ENCODE measurements at places on chromosomes 6 and 20. TPM values are rescaled to one million over a fixed set of nuclear protein-coding genes. Genes with fewer than 3 reads are reported as not detected.

Gene GPX6
- total RNA-seq: not detected

DNA sequence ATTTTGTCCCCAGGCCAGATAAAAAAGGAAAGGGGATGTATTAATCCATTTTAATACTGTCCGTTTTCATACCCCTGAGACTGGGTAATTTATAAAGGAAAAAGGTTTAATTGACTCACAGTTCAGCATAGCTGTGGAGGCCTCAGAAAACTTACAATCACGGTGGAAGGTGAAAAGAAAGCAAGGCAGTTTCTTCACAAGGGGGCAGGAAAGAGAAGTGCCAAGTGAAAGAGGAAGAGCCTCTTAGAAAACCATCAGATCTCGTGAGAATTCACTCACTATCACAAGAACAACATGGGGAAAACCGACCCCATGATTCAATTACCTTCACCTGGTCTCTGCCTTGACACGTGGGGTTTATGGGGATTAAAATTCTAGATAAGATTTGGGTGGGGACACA is 152.5 kb downstream of the IBTK start:
- H3K27me3 ChIP-seq: no peaks in the 10 kb centered on the region
- no peak overlapping the region for H3K4me3 ChIP-seq
- no peaks in the 10 kb centered on the region for H3K4me1 ChIP-seq
- no peaks in the 10 kb centered on the region for H3K36me3 ChIP-seq

- H3K27me3 ChIP-seq: no peaks in the 10 kb centered on the region
- DNase-seq: peak; percentile 28
These were observed 34.7 kb upstream of the SYNJ2 start for GRCh38 chr6:157946865-157947532.

DNA sequence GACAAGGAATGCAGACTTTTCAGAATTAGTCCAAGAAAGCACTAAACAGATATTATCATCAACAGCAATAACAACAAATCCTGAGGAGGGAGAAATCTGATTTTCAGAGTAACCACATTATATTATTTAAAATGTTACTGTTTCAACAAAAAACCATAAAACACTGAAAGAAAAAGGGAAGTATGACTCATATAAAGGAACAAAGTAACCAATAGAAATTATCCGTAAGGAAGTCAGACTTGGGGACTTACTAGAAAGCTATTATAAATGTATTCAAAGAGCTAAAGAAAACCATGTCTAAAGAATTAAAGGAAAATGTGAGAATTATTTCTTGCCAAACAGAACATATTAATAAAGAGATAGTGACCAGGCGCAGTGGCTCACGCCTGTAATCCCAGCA is 98.1 kb downstream of the MYLK4 start:
- no peaks in the 10 kb centered on the region for H3K27me3 ChIP-seq
- no peaks in the 10 kb centered on the region for H3K36me3 ChIP-seq
- H3K4me3 ChIP-seq: no peak overlapping the region
- H3K4me1 ChIP-seq: no peaks in the 10 kb centered on the region
- DNase-seq: no peak
- H3K27ac ChIP-seq: no peak overlapping the region

Gene EDN1
- total RNA-seq: 0.26 TPM

GRCh38 chr6:136994782-136995181 is 50.0 kb downstream of the IL20RA start:
- H3K36me3 ChIP-seq: no peaks in the 10 kb centered on the region
- no peak overlapping the region for H3K27ac ChIP-seq
- no peaks in the 10 kb centered on the region for H3K4me1 ChIP-seq

- H3K4me3 ChIP-seq: no peak overlapping the region
- H3K27ac ChIP-seq: no peak overlapping the region
- no peaks in the 10 kb centered on the region for H3K27me3 ChIP-seq
- no peak for DNase-seq
- no peaks in the 10 kb centered on the region for H3K4me1 ChIP-seq
- H3K36me3 ChIP-seq: no peaks in the 10 kb centered on the region
These were observed 41.3 kb downstream of the NHLRC1 start for GRCh38 chr6:18081025-18081668.

- H3K27ac ChIP-seq: peak overlapping the region; percentile 60
- no peak overlapping the region for H3K4me3 ChIP-seq
- H3K36me3 ChIP-seq: no peaks in the 10 kb centered on the region
- peaks cover 19% of the 10 kb centered on the region for H3K4me1 ChIP-seq
- H3K27me3 ChIP-seq: no peaks in the 10 kb centered on the region
- DNase-seq: peak; percentile 78
These were observed 131.3 kb downstream of the CEBPB start for GRCh38 chr20:50321797-50322480.

- no peak for DNase-seq
- H3K4me3 ChIP-seq: no peak overlapping the region
- H3K27ac ChIP-seq: no peak overlapping the region
- H3K4me1 ChIP-seq: no peaks in the 10 kb centered on the region
- H3K27me3 ChIP-seq: no peaks in the 10 kb centered on the region
These were observed 51.0 kb downstream of the ABHD12 start for GRCh38 chr20:25339608-25340007.

Gene DLL1
- total RNA-seq: 5.6 TPM

DNA sequence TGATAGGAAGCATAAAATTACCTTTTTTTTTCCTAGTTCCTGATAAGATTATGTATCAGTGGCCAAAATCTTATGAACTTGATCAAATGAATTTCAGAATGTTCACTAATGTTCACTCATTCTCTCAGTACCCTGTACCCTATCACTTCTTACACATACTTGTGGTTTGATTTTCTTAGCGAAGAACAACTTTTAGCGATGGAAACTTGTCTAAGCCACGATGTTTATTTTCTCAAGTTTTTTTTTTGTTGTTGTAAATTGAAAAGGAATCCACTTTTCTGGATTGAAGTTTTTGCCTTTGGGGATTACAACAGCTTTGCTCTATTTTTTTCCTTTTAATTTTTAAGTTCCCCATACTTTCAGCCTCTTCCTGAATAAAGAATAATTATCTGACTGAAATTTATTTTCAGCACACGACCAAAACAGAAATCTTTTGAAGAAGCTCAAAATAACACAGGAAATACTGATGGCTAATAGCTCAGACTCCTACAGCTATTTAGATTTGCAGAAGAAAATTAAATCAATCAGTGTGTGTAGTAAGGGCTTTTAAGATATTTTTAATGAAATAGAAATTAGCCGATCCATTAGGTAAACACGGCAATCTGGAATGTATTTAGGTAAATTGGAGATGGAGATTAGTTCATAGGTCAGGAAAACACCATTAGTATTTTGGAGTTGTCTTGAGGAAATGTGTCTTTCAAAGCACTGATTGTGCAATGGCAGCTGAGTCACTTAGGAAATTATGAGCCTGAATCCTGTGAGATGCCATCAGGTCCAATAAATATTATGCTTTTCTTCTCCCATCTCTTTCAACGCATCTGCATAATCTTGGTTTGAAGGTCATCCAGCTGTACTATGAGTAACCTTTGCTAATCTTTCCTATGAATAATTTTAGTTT is 217.5 kb downstream of the GJA1 start:
- DNase-seq: peak; percentile 81
- H3K4me3 ChIP-seq: no peak overlapping the region
- no peaks in the 10 kb centered on the region for H3K27me3 ChIP-seq
- H3K4me1 ChIP-seq: peaks cover 3% of the 10 kb centered on the region
- H3K36me3 ChIP-seq: no peaks in the 10 kb centered on the region

Gene BMP7
- total RNA-seq: not detected

Gene PRDM1
- total RNA-seq: 5.4 TPM

- no peaks in the 10 kb centered on the region for H3K27me3 ChIP-seq
- H3K27ac ChIP-seq: no peak overlapping the region
- no peak for DNase-seq
- H3K4me3 ChIP-seq: no peak overlapping the region
- H3K36me3 ChIP-seq: no peaks in the 10 kb centered on the region
- H3K4me1 ChIP-seq: no peaks in the 10 kb centered on the region
These were observed 110.1 kb upstream of the JAG1 start for GRCh38 chr20:10783707-10784553.

- no peak overlapping the region for H3K27ac ChIP-seq
- H3K27me3 ChIP-seq: no peaks in the 10 kb centered on the region
- H3K4me1 ChIP-seq: peaks cover 2% of the 10 kb centered on the region
These were observed 108.9 kb downstream of the BCAS1 start for GRCh38 chr20:53961527-53961926.

GRCh38 chr6:133085471-133085870 is 155.7 kb upstream of the EYA4 start:
- H3K27me3 ChIP-seq: no peaks in the 10 kb centered on the region
- no peaks in the 10 kb centered on the region for H3K36me3 ChIP-seq
- H3K27ac ChIP-seq: no peak overlapping the region
